GM03348 (cell line): ENCODE measurements at places on chromosomes 13 and 19.

- DNase-seq, result no peak
Observed at GRCh38 chr19:35389192-35389861, 18.5 kb downstream of the GPR42 start.

GRCh38 chr13:38951525-38952313 is 38.9 kb downstream of the STOML3 start:
- no peak for DNase-seq

DNA sequence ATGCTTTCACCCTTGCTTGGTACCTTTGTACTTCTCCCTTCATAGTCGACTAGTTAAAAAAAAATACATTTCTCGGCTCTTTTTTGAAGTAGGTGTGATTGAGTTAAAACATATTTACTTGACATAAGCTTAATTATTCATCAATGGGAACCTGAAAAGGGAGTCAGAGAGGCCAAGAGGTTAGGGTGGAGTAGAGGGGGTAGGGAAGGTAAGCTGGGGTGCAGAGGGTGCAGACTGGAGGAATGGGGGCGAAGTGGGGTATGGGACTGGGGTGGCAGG is 701 bp upstream of the HIF3A start:
- DNase-seq, result no peak

GRCh38 chr19:18416778-18417249 is 2.4 kb upstream of the SSBP4 start:
- DNase-seq, result peak; percentile 92

DNA sequence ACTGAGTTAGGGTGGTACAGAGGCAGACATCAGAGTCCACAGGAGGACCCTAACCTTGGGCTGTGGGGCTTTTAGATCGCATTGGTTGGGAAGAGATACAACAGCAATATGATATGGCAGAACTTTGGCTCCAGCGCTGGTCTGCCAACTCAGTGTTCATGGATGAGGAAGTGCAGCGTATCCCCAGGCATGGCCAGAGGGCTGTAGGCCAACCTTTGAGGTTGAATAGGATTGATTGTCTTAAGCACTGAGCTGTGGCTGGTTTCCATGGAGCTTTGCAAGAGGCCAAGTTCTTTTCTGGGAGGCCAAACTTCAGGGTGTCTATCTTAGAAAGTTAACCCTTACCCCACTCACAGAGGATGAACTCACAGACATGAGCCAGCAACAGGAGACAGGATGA is 144.1 kb upstream of the TMTC4 start:
- no peak for DNase-seq

DNA sequence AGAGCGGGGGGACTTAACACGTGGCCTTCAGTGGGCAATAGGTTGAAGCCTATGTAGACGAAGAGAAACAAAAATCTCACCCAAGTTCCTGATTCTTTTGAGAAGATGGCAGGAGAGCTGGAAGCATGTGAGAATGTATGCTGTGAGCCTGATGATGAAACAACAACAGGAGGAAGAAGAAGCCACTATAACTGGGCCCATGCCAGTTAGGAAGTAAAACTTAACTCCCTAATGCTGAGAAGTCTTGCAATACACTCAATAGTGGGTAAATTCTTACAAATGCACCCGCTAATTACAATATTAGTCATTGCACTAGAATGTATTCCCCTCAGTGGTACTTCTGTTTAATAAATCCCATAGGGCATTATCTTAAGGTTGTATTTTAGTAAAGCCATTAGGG is 9.1 kb downstream of the PCDH17 start:
- DNase-seq, result no peak

DNA sequence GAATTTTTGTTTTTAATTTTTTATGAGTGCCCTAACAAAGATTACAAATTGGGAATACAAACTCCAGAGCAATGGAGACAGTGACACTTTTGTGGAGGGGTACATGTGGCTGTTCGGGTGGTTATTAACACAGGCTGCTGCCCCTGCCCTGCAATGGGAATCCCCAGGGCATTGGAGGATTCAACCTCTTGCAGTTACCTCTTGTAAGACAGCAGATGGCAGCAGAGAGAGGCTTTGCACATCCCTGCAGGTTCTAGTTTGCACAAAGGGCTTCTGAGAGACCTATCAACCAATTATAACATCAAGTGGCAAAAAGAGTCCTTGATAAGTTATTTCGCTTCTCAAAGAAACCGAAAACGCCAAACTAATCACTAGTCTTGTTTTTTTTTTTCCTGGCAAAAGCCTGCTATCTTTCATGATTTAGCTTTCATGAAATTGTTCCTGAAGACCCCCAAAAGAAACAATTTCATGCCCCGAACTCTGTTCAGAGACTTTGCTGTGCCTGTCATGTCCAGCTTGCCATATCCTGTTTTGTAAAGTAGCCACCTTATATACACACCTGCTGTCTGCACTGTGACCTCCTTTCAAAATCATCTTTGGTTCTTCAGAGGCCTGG is 10.4 kb downstream of the GJB2 start:
- peak; percentile 86 for DNase-seq

- no peak for DNase-seq
Observed at GRCh38 chr13:72782717-72783116, 784 bp downstream of the PIBF1 start.

- DNase-seq, result no peak
Observed at GRCh38 chr19:57566396-57567265, 7.0 kb upstream of the ZNF550 start.

DNA sequence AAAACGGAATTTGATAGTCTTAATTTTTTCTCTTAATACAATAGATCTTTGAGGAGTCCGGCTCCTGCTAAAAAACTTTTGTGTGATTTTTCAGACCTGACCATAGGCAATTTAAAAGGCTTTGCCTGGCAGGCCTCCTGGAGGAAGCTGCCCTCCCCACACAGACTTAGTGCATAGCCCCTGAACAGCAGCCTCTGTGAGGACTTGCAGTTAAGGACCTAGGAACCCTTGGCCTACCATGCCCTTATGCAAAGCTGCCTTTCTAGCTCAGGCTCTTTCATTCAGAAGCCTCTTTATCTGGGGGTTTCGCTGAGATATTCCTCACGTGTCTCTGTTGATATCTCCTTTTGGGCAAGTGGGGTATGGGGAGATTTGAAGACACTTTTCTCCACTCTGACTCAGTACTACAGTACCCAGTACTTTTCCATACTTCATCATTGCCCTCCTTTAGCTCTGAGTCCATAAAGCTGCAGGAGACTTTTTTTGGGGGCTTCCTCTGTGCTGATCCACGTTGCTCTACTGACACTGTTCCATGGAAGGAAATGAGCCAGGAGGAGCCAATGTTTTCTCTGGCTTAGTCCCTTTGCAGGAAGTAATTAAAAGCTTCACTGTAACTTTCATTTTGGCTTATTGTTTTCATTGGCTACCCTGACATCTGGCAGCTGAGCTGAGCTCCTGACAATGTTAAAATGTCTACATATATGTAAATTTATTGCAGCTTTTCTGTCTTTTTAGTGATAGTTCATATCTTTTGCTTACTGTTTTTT is 283.1 kb downstream of the TDRD3 start:
- DNase-seq, result no peak

- DNase-seq, result no peak
Observed at GRCh38 chr13:99966064-99966805, 5.3 kb downstream of the ZIC5 start.

DNA sequence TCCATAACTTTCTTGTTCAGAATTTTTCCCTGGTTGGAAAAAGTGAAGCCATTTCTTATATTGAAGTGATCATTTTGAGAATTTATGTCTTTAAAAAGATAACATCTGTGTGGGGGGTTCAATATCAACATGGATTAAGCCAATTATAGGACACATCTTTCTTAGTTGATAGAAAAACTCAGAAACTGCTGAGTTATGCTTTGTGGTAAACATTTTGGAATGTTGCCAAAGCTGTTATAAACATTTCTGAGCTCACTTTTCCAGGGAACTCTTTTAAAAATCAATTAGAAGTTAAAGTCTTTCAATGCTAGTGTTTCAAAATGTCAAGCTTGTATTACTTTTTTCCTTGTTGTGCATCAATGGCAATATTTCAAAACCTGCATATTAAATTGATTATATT is 248.8 kb downstream of the DACH1 start:
- no peak for DNase-seq

DNA sequence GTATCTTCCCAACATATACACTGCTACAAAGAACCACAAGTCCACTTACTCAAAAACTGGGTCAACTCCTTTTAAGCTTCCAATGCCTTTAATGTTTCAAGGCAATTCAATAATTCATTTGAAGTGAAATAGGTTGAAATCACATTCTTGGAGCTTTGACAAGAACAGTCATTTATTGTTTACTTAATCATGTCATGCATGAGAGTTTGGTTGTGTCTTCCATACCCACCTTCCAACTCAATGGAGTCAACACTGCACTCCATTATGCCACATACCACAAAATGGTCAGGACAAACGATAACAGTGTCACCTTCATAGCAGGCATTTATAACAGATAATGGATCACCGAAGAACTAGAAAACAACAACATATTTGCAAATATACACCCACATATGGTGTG is 506.3 kb downstream of the UQCRFS1 start:
- no peak for DNase-seq
